A549 treated with Hydrocortisone at 1 μM for 4 hours (cell line): ENCODE measurements at places on chromosomes 13 and 19. TPM values are rescaled to one million over a fixed set of nuclear protein-coding genes. Genes with fewer than 3 reads are reported as not detected.

BCL2L12 gene
- total RNA-seq: 52.0 to 76.1 TPM (median 68.7 TPM) in 5 replicates

TMEM59L gene
- 3.8 to 7.0 TPM (median 5.9 TPM) in 5 replicates for total RNA-seq

AXL gene
- 93.5 to 121 TPM (median 96.9 TPM) in 5 replicates for total RNA-seq

ICAM4 gene
- total RNA-seq: 0.08 to 0.09 TPM in 2 of 5 replicates, not detected in the others

ADGRL1 gene
- total RNA-seq: 6.2 to 8.1 TPM (median 7.2 TPM) in 5 replicates

CLASRP gene
- total RNA-seq: 55.9 to 67.9 TPM (median 66.7 TPM) in 5 replicates

SIGLECL1 gene
- total RNA-seq: not detected in 5 replicates

ZNF90 gene
- not detected in 5 replicates for total RNA-seq

NALCN gene
- total RNA-seq: 3.4 to 4.2 TPM (median 3.5 TPM) in 5 replicates

ACP4 gene
- not detected in 5 replicates for total RNA-seq

FFAR2 gene
- total RNA-seq: not detected in 5 replicates

ZNF850 gene
- 0.32 to 0.74 TPM (median 0.48 TPM) in 5 replicates for total RNA-seq

INSL3 gene
- 0.40 to 0.77 TPM (median 0.48 TPM) in 5 replicates for total RNA-seq
